Activated effector memory CD4-positive, alpha-beta T cell treated with Interleukin-2 at 50 U/mL for 16 hours (primary cell): ENCODE measurements at places on chromosomes 4 and X.

DNA sequence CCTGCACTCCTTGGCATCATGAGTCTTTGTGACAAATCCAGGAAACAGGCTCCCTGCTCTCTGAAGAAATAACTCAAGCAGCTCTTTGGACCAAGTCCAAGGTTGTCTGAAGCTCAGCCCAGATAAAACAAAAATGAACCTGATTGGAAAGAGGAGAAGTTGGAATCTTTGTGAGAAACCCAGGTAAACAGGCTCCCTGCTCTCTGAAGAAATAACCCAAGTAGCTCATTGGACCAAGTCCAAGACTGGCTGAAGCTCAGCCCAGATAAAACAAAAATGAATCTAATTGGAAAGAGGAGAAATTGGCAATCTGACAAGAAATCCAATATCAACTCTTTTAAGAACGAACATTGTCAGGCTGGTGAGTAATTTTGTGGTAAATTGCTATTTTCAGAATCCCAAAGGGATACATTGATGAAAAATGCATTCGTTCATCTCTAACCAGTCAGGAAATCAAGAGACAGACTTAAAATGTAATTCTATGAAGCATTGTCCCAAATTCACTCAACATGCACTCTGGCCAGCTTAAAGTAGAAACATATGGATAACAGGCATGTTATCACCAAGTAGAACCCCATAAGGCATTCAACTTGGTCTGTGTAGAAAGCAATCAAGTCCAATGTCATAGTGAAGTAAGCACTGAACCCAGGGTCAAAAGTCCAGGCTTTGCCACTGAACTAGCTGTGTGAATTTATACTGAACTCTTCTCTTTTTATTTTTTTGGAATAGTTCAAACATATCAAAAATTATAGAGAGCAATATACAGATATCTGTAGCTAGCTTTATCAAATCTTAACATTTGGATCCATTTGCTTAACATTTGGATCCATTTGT lies 16.8 kb upstream of the NFXL1 start:
- DNase-seq, result no peak

- DNase-seq, result no peak
Measured at GRCh38 chr4:139700568-139700967, 34.9 kb downstream of the MGST2 start.

GRCh38 chr4:78179196-78179595 lies 122.1 kb downstream of the FRAS1 start:
- DNase-seq, result no peak

GRCh38 chr4:56243107-56243506 lies 144.2 kb downstream of the AASDH start:
- DNase-seq, result no peak

DNA sequence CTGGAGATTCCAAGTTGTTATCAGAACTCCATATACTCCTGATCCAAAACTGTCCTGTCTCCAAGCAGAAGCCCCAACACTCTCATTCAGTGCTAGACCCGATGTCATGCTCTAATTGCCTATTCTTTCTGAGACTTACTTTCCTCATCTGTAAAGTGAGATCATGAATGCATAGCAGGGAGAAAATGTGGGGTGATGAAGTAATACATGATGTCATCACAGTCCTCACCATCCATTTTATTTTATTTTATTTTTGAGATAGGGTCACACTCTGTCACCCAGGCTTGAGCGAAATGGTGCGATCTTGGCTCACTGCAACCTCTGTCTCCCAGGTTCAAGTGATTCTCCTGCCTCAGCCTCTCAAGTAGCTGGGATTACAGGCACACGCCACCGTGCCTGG lies 1554.0 kb upstream of the ADGRL3 start:
- DNase-seq, result no peak

- no peak for DNase-seq
Measured at GRCh38 chrX:72705111-72705510, 9.0 kb downstream of the PHKA1 start.

DNA sequence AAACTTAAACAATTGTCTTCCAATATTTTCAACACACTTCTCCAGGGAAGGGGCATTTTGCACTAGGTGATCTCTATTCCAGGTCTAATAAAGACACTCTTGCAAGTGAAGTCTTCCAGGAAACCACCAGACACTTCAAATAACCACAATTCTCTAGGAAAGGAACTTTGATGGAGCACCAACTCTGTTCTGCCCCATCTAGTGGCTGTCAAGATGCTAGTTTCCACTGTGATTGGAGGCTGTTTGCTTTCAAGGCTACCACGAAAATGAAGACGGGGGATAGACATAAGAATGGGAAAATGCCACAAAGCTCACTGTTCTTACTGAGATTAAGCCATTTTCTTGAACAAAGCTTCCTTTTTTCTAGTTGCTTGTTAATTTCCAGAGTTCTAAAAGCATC lies 100.6 kb upstream of the F9 start:
- no peak for DNase-seq

DNA sequence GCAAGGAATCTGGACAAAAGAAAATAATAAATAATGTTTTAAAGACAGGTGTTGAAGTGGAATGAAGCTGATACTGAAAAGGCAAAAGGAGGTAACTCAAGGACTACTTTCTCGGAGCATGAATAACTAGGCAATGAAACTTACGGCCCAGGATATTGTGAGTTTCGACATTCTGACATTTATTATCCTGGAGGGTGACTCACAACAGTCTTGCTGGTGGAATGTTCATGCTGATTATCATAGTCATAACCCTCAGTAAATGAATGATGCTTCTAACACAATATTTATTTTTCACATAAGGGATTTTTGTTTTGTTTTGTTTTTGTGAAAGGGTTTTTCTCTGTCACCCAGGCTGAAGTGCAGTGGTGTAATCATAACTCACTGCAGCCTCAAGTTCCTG lies 147.0 kb upstream of the HPGD start:
- DNase-seq, result no peak

- no peak for DNase-seq
Measured at GRCh38 chr4:144591401-144591800, 54.6 kb upstream of the HHIP start.

DNA sequence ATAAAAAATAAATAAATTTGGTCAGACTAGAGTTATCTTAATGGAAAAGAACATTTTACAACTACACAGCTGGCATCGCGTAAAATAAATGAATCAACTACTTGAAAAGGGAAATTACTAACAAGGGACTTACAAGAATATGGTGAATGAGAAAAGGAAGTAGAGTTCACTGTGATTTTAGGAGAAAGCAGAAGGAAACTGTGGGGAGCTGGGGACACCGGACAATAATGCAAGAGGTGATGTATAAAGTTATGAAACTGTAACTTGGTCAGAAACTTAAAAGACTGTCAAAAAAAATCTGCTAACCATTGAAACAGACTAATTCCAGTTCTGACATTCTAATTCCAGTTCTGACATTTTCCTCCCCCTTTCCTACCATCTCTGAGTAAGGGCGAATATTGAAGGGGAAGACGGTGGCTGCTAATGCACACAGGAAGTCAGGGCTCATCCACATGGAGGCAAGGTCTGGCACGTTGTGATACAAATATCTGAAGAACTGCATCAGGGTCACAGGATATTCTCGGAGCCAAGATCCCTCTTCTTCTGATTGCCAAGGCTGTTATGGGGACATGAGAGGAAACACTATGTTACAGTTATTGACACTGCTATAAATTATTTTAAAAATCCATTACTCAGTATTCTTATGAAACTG lies 170.5 kb downstream of the CDS1 start:
- DNase-seq, result no peak

GRCh38 chr4:130632731-130633604 lies 1537.0 kb downstream of the C4orf33 start:
- no peak for DNase-seq

DNA sequence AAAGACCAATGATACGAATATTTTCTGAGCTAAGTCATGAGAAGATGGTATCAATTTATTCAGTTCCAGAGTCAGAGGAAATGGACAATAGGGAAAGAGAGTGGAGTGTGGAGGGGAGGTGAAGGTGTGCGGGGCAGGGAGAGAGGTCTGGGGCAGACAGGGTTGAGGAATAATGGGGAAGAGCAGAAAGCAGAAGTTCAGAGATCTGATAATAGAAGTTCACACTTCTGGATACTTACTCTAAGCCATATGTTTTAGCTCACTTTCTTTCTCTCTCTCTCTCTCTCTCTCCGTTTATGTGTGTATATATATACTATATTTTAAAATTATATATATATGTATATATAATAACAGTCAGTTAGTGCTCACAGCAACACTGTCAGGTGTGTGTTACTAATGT lies 40.4 kb downstream of the FOXR2 start:
- no peak for DNase-seq

- no peak for DNase-seq
Measured at GRCh38 chr4:159298502-159298901, 195.6 kb downstream of the RAPGEF2 start.

DNA sequence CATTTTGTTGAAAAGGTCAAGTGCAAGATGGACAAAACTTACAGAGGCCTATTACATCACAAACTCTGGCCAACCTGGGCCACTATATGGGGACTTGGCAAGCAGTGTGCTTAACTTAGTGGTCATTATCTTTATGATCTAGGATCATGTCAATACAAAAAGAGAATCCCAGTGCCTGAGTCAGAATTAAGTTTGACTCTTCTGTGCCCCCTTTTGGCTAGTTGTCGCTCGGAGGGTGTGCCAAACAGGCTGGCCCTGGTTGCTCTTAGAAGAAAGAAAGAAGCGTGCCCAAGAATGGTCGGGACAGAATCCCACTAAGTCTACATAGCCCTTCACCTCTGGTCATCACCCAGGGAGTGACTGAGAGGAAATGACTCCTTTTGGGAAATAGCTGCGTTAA lies 100.1 kb downstream of the EIF4E start:
- peak; percentile 4 for DNase-seq

DNA sequence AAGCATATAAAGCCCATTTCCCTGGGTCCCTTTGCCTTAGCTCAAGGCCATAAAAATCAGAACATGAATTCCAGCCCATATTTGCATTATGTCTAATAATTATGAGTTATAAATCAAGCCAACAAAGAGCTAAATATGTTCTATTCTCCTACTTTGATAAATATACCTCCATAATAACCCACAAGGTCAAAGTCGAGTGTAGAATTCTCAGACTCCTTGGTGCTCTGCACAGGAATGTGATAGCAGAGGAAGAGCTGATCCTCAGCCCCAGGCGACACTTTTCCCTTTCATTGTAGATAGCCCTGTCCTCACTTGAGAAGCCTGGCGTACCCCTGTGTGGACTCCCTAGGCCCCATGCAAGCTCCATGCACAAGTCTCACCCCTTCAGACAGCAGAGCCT lies 85.6 kb downstream of the CASP3 start:
- no peak for DNase-seq

GRCh38 chrX:82648062-82648461 lies 860.0 kb upstream of the POU3F4 start:
- no peak for DNase-seq

GRCh38 chr4:15303052-15303641 lies 124.7 kb upstream of the C1QTNF7 start:
- no peak for DNase-seq

- DNase-seq, result no peak
Measured at GRCh38 chrX:142671036-142671435, 354.7 kb upstream of the SPANXN4 start.

DNA sequence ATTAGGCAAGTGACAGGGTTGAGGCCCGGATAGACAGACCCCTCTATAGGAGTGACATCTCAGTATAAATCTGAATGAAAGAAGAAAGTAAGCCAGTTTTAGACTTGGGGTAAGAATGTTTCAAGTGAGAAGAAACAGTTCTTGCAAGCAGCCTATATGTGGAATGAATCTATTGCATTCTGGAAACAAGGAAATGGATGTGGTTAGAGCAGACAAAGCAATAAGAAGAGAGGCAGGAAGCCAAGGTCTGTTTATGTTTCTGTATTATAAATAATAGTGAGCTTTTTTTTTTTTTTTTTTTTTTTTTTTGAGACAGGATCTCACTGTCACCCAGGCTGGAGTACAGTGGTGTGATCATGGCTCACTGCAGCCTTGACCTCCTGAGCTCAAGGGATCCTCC lies 255.8 kb downstream of the UNC5C start:
- no peak for DNase-seq

- no peak for DNase-seq
Measured at GRCh38 chr4:177109769-177110168, 199.9 kb upstream of the NEIL3 start.

GRCh38 chr4:173498023-173498422 lies 32.0 kb downstream of the HAND2 start:
- no peak for DNase-seq

DNA sequence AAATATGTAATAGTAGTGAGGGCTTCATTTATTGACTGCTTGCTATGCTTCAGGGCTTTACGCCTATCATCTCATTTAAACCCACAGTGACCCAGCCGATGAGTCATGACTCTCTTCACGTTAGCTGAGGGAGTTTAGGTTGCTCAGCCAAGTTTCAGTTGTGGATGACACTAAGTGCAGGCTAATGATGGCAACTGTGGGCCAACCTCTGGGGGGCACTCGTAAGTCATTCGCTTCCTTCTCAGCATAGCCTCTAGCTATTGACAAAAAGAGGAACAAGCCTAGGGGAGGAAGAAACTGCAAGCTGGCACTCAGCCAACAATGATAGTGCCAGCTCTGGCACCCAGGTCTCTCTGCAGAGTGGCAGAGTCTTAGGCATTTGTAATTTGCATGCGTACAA lies 325.0 kb downstream of the ARHGAP10 start:
- DNase-seq, result peak; percentile 61

DNA sequence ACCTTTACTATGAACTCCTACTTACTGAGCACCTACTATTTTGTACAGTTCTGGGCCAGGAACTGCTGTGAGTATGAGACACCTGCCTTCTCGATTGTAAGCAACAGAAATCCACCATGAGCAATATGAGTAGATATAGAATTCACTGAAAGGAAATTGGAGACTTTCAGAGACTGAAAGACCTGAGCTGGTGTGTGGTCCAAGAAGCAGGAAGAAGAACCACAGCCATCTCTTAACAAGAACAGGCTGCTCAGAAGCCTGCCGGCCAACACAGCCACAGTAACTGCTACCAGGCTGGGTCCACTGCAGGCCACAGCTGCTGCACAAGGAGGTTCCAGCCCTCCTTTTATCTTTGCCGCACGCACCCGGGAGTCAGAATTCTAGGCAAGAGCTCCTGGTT lies 10.8 kb upstream of the ACSL1 start:
- DNase-seq, result no peak

- DNase-seq, result no peak
Measured at GRCh38 chrX:9135901-9136510, 102.1 kb upstream of the FAM9B start.

DNA sequence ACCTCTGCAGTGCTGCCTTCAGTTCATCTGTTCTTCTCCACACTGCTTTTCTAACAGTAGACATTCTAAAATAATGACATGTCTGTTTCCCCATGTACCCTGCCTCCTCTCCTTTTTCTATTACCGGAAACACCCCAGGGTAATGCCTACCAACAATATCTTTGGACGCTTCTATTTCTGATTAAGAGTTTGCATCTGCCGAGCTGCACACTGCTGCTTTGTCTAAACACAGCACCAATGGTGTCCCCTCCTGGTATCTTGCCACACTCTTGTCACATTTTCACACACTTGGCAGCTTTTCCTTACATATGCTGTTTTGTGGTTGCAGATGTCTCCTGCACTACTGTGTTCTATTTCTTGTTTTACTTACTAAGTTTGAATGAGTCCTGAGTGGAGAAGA lies 288.8 kb downstream of the GRIA2 start:
- DNase-seq, result no peak

DNA sequence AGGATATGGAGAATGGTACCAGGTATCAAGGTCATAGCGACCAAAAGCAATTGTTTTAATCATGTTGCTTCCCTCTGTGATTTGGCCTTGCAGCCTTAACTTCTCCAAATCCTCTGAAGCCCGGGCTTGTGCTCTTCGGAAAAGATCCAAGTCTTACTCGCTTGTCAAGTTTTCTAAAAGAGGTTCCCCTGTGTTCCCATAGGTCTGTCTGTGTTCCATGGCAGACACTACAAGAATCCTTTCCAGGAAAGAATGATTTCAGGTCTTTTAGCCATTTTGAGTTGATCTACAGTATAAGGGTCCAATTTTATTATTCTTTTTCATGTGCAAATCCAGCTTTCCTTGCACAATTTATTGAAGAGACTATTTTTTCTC lies 710.6 kb upstream of the DIAPH2 start:
- no peak for DNase-seq
